Jurkat, Clone E6-1 (cell line): ENCODE measurements at places on chromosomes 1 and 21.

DNA sequence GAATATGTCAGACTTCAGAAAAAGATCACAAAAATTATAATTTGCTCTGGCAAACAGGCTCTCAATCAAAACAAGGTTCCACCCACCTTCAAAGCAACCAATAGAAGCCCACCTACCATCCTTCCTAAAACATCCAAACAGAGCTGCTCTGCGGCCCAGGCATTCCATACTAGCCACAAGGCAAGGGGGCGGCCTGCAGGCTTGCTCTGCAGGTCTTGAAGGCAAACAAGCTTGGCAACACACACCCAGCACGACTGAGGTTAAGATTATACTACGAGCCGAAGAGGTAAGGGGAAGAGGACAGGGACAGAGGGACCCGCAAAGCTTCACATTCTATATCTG lies 207.3 kb downstream of the SLC45A1 start:
- no peak for DNase-seq

GRCh38 chr1:217135987-217136894 lies 413.0 kb upstream of the ESRRG start:
- DNase-seq: no peak

GRCh38 chr1:63922848-63923247 lies 149.0 kb downstream of the ROR1 start:
- DNase-seq: no peak

DNA sequence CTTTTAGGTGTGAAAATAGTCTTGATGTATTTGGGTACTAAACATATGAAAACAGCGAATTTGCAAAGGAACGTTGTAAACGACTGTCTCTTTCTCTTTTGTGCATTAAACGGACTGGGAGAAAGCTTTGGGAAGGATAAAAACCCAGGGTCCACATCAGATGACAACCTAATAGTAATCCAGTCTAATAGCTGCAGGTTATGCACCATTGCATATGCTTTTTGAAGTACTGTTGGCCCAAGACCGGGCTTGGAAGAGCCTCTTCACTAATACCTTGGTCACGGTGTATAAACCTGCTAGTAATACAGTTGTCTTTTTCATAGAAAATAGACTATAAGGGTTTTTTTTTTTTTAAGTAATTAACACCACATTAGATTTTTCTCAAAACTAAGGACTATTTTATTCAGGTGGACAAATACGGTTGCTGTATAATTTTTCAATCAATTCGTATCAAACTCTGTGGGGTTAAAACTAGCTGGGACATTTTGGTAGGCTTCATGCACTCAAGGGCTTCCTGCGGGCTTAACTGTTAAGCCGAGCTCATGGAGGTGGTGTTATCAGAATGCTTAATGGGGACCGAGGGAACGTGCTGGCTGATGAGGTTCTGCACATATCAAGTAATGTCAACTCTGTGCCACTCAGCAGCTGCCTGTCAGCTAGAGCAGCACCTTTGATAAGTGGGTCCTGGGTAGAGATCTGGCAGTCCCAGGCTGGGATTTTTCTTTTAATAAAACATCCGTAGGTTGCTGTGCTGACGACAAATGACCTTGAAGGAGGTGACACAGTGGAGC lies 2.1 kb downstream of the RYR2 start:
- no peak for DNase-seq

- DNase-seq: no peak
Measured at GRCh38 chr1:32605711-32606424, 44.5 kb downstream of the ZBTB8OS start.

GRCh38 chr1:184753117-184753516 lies 1.5 kb downstream of the EDEM3 start:
- DNase-seq: no peak

GRCh38 chr1:162141281-162142054 lies 72.0 kb downstream of the NOS1AP start:
- no peak for DNase-seq

DNA sequence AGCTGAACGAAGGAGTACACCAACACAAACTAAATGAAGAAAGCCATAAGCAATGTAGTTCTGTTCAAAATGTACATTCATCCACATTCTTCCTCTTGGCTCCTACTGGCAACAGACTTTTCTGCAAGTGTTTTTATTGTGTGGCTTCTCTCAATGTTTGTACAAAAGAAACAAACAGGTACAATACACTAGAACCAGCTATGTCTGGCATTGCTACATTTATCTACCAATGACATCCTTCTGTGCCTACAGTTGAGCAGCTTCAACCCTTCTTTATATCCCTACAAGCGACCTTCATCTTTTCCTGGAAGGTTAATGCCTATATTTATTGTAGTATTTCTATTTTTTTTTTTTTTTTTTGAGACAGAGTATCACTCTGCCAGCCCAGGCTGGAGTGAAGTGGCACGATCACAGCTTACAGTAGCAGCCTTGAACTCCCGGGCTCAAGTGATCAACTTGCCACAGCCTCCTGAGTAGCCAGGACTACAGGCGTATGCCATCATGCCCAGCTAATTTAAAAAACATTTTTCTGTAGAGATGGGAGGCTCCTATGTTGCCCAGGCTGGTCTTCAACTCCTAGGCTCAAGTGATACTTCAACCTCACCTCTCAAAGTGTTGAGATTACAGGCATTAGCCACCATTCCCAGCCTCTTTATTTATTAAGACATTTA lies 89.3 kb downstream of the ASH1L start:
- no peak for DNase-seq
